ENCODE measurements at places on chromosomes 2 and 18.

DNA sequence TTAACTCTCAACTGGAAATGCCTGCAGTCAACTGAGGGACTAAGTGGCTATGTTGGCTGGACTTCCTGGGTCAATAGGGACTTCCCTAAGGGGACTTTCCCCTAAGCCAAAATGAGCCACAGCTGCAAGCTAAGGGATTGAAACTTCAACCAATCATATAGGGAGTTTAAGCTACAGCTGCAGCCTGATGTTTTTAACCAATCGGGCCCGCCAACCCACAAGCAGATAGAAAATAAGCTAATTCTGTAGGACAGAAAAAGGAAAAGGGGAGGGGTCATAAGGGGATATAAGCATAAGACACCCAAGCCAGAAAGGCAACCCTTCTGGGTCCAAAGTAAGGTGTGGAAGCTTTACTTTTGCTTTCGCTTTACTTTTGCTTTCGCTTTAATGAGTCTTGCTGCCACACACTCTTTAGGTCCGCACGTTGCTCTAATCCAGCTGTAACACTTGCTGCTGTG is 927.5 kb downstream of the ERBB4 start:
- peak; percentile 5 for DNase-seq

- no peak for DNase-seq
Observed at GRCh38 chr2:12352889-12353288, 363.8 kb upstream of the TRIB2 start.

GRCh38 chr2:240320204-240320993 is 115.1 kb upstream of the GPC1 start:
- no peak for DNase-seq

- DNase-seq, result peak; percentile 25
Observed at GRCh38 chr2:156331572-156332283, 793 bp downstream of the NR4A2 start.

DNA sequence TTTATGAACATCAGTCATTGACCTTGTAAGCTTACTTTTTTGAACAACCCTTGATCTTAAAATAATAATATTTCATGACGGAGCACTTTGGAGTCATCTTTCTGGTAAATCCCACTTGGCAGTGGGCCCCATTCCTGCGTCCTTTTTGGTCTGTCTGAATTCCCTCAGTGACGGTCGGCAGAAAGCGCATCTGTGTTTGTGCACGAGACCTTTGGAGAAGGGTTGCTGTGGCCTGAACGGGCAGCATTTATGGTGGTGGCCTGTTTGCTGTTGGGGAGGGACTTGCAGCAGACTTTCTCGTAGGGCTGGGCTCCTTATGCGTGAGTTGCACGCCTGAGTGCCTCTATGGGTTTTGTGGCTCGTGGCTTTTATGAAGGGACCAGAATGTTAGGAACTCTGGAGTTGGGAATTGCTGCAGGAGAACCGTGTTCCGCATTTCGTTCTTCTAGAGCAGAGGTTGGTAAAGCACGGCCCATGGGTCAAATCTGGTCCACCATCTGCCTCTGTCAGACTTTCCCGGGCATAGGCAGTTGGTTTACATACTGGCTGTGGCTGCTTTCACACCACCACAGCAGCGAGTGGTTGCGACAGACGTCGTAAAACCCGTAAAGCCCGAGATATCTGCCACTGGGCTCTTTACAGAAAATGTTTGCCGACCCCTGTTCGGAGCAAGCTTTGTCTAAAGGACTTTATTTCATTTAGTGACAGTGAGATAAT is 30.8 kb downstream of the LPIN1 start:
- DNase-seq, result no peak

DNA sequence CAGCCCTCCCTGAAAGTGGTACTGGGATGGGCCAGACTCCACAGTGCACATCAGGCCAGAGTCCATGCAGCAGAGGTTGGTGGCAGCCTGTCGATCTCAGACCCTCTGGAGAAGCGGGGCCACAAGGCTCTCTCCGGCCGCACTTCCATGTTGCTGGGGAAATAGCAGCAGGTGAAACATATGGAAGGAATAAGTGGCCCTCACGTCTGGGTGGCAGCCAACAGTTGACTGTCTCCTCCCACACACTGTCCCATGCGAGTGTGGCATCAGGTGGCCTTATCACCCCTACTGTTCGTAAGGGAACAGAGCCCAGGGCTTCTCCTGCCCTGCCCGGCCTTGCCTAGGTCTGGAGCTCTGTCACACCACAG is 58.1 kb upstream of the FOSL2 start:
- DNase-seq, result no peak

DNA sequence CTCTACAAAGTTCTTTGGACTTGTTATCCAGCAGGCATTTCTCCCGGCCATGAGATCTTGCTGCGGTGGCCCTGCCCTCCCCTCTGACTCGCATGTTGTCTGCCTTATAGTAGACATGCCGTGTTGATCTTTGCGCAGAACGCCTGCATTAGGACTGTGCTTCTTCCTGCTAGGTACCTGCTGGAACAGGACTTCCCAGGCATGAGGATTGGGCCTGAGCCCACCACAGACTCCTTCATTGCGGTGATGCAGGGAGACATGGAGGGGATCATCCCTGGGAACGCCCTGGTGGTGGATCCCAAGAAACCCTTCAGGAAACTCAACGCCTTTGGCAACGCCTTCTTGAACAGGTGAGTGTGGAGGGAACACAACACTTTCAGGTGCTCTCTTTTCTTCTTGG is 10.1 kb downstream of the EHD3 start:
- no peak for DNase-seq

- DNase-seq, result peak; percentile 85
Observed at GRCh38 chr2:238231251-238231793, 8.5 kb downstream of the HES6 start.

GRCh38 chr2:136957044-136957443 is 191.7 kb downstream of the THSD7B start:
- no peak for DNase-seq

- DNase-seq, result no peak
Observed at GRCh38 chr2:95734976-95735890, 143.4 kb downstream of the TRIM43 start.

- peak; percentile 80 for DNase-seq
Observed at GRCh38 chr2:172465417-172466334, 38.3 kb downstream of the ITGA6 start.

DNA sequence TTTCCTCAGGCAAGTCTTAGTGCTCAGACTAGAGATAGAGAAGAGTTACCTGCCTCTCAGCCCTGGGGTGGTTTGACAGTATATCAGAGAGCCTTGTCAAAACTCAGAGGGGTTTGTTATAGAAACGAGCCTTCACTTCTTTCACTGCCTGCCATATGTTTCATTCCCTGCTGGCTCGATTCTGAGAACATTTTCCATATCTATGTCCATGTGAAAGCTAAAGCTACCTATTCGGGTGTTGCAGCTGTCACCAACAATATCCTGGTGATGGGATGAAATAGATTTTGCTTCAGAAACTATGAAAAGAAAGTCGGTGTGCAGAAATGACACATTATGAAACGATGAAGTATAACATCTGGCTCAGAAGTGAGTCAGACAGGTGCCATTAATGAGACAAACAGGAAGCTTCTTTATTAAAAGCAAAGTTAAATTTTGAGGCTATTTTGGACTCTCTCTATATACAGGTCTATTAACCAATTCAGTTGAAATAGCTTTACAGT is 56.1 kb upstream of the TANK start:
- no peak for DNase-seq

DNA sequence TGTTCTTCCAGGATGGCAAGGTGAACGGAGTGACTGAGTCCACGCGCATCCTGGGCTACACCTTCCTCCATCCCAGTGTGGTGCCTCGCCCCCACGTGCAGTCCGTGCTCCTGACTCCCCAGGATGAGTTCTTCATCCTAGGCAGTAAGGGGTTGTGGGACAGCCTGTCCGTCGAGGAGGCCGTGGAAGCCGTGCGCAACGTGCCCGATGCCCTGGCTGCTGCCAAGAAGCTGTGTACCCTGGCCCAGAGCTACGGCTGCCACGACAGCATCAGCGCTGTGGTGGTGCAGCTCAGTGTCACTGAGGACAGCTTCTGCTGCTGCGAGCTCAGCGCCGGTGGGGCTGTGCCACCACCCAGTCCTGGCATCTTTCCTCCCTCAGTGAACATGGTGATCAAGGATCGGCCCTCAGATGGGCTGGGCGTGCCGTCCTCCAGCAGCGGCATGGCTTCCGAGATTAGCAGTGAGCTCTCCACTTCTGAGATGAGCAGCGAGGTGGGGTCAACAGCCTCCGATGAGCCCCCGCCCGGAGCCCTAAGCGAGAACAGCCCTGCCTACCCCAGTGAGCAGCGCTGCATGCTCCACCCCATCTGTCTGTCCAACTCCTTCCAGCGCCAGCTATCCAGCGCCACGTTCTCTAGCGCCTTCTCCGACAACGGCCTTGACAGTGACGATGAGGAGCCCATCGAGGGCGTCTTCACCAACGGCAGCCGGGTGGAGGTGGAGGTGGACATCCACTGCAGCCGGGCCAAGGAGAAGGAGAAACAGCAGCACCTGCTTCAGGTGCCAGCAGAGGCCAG is 263.1 kb downstream of the PHLPP1 start:
- DNase-seq, result no peak

- DNase-seq, result no peak
Observed at GRCh38 chr2:41743324-41743723, 304.5 kb upstream of the PKDCC start.

DNA sequence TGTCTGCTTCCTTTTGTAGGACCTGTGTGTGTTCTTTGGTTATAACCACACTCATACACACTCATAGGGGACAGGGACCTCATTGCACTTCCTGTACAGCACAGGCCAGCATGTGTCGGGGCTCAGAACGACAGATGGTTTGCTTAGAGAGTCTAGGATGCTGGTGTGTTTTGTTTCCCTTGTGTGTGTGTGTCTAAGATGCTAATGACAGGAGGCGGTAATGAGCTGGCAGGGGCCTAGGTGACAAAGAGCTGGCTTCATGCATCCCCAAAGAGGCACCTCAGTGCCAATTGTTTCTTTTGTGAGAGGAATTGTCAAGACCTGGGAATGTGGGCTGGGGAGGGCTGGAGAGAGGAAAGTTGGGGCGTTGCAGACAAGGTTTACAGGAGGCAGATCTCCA is 66.6 kb downstream of the CELF4 start:
- DNase-seq, result no peak

GRCh38 chr2:28515176-28515751 is 19.4 kb downstream of the PLB1 start:
- no peak for DNase-seq

- DNase-seq, result no peak
Observed at GRCh38 chr2:216315802-216316603, 56.3 kb downstream of the MARCHF4 start.

DNA sequence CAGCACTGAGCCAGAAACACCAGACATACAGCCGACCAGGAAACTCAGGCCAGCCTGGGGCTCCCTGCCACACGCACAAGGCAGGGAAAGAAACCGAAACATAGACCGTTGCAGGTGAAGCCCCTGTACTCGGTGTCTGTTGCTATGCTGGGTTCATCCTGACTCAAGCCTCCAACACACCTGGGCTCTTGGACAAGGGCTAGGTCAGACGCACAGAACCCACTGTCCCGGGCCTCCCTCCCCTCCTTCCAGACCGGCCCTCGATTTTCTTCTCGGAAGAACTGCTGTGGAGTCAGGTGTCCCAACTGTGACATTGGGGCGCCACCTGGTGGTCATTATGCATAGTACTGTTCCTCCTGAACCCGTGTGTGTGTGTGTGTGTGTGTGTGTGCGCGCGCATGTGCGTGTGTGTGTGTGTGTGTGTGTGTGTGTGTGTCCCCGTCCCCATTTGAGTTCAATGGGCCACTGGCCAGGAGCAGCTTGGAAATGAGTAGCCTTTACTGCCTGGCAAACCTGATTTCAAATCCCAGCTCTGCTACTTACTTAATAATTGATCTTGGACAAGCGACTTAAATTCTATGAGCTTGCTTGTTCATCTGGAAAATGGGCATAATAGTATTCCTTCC is 55.4 kb upstream of the GLI2 start:
- peak; percentile 79 for DNase-seq

DNA sequence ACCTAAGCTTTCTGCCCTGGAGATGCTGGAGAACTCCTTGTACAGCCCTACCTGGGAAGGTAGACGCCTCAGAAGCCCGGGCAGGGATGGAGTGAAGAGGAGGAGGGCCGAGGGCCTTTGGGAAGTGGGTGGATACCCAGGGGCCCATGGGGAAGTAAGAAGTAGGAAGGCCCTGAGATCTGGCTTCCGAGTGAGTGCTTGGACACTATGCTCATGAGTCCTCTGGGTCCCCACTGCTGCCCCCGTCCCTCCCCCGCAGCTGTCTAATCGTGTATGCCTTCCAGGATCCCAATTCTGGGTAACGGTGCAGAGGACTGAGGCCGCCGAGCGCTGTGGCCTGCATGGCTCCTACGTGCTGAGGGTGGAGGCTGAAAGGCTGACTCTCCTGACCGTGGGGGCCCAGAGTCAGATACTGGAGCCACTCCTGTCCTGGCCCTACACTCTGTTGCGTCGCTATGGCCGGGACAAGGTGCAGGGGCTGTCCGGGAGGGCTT is 1.1 kb downstream of the DOK1 start:
- no peak for DNase-seq

Measured in CD4-positive, alpha-beta T cell treated with Interleukin-17A for 4 hours (primary cell).